ENCODE measurements at places on chromosomes 1 and 21. TPM values are rescaled to one million over a fixed set of nuclear protein-coding genes. Genes with fewer than 3 reads are reported as not detected.

DNA sequence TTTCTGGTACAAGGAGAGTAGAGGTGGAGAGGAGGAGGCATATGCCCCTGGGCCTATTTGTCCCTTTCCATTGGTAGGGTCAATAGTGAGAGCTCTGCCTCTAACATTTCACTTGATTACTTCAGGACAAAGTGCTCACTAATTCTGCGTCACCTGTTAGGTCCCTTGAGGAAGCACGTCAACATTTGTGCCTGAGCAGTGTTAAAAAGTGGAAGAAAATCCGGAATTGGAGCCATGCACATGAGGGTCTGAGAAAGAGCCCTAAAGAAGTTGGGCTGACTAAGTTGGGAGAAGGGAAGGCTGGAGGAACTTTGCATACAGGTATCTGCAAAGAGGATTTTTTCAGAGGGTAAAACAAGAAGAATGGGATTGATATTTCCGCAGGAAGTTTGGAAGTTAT is 1.9 kb downstream of the SLC25A44 start:
- no peak for DNase-seq

DNA sequence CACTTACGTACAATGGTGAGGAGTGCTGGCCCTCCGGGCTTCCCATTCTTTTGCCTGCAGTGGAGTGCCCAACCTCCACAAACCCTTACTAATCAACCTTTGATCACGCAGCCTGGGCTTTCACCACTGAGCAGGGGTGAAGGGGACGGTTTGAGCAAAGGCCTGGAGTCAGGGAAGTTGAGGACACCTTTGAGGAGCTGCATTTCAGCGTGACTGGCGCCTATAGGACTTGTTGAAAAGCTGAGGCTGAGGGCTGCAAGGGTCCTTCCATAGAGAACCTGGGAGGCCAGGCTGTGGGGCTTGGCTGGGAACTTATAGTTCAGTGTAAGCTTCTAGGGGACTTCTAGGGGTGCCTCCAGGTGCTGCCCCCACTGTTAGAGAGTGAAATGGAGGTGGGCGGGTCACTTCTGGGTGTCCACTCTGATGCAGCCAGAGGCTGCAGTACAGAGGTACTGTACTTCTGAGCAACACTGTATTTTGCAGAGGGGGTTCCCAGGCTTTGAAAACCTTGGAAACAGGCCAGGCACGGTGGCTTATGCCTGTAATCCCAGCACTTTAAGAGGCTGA is 9.8 kb downstream of the SYTL1 start:
- DNase-seq, result no peak

DNA sequence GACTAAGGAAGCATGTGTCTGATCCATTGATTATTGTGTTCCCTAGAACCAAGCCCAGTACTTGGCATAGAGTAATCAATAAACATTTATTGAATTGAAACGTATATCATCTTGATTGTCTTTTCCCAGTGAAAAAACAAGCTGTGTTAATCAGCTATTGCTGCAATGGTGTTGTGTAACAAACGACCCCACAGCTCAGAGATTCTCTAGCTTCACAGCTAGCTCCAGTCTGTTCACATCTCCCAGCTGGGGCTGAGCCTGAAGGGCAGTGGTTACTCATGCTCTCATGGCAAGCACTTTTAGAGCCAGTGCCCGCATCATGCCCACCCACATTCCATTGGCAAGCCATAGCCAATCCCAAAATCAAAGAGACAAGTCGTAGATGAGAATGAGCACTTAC is 237.4 kb upstream of the RAB4A start:
- no peak for DNase-seq

- DNase-seq, result no peak
Observed at GRCh38 chr1:63326473-63327380, 4.4 kb downstream of the FOXD3 start.

GRCh38 chr1:118291661-118292060 is 106.6 kb upstream of the SPAG17 start:
- no peak for DNase-seq

- DNase-seq, result no peak
Observed at GRCh38 chr1:185497177-185497576, 180.1 kb upstream of the IVNS1ABP start.

DNA sequence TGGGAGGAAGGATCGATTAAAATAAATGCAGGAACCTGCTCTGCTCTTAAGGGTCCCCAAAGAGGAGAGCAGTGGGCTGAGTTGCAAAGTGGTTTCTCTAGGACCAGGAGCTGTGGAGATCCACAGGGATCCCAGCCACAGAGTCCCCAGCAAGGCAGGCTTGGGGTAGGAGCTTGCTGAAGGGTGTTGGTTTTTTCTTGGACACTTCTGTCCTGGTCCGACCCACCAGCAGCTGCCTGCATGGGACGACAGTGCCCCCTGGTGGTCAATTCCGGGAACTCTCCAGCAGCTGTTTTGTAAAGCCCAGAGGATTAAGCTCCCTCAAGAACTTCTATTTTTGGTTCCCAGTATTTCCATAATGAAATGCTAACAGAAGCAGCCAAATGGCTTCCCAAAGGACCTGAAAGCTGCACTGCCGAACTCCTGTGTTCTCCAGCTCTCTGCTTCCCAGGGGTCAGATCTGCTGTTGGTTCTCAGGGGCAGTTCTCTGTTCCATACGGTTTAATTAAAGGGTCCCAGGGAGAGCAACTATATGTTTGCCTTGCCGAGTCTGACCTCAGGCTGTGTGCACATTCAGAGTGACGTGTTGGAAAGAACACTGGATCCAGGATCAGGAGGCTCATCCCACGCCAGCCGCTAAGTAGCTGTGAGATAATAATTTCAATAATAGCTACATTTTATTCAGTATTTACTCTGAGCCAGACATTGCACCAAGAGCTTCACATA is 23.2 kb downstream of the NENF start:
- peak; percentile 91 for DNase-seq

DNA sequence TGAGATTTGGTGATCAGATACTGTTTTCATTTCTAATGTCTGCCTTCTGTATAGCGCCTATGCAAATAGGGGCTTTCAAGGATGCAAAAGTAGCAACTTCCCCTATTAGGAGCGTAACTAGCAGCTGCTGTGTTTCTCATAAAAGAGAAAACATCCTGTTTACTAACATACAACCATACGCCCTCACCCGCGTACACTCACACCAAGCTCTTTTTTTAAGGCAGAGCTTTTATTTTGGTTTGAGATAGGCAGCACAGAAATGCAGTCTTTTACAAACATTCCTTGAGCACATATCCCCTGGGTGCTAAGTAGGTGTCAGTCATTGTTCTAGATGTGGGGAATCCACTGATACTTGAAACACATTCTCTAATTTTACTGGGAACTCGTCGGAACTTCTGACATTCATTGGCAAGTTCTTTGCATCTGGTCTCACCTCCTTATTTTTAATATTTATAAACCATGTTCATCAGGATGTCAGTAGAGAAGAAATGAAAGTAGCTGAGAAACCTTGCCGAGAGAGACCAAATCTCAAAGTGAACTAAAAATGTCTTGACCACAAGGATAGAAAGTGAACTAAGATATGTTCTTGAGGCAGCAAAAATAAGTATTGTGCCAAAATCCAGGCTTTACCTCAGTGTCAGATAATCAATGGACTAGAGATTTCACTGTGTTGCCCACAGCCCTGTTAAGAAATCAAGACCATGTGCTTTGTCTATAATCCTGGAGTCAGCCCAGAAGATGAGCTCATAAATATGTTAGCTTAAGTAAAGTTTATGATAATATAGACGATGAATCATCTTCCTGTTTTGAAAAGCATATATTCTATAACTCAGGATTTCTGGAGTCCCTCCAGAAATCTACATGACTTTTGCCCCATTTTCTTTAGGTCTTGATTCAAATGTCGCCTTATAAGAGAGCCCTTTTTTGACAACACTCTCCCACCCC is 350.9 kb downstream of the ST6GALNAC3 start:
- DNase-seq, result no peak

DNA sequence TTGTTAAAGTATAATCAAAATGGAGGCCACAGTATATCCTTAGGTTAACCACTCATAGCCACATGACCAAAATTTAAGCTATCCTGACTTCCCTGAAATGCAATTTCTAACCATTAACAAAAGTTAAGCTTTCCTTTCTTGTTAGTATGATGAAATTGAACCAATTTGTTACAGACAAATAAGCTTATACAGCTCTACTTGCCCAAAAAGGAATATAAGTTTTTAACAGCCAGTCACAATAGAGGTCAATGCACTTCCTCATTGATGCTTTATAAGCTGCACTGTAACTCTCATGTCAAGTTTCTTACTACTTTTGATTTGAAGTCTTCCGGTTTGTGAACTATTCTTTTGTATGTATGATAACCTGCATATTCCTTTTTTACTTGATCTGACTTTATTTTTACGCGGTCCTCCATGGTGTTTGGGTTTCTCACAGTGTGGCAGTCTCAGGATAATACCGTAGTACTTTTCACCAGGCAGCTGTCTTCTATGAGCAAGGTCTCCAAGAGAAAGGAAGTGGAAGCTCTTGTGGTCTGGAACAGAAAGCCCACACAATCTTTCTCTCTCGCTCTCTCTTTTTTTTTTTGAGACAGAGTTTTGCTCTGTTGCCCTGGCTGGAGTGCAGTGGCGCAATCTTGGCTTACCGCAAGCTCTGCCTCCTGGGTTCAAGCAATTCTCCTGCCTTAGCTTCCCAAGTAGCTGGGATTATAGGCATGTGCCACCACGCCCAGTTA is 331.6 kb downstream of the SRGAP2C start:
- DNase-seq, result peak; percentile 8

GRCh38 chr1:234871710-234872271 is 256.8 kb downstream of the TOMM20 start:
- DNase-seq, result no peak

DNA sequence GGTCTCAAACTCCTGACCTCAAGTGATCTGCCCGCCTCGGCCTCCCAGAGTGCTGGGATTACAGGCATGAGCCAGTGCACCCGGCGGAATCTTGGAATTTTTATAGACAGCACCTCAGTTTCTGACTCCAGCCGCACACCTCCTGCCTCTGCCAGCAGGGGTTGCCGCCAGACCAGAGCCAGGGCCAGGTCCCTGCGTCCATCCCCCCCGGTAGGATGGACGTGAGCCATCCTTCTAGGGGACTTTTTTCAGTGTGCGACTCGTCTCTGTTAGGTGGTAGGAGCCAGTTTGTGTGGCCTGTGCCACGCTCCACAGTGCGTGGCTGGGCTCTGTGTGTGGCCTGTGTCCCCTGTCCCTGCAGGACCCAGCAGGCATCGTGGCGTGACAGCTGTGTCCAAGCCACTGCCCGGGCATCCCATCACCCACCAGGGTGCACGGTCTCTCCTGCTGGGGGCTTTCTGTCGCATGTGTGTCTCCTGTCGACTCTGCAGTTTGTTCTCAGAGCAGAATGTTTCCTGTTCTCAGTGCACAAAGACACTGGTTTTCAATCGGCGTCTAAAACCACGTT is 15.6 kb downstream of the CSTB start:
- no peak for DNase-seq

- no peak for DNase-seq
Observed at GRCh38 chr21:42857216-42857615, 22.1 kb downstream of the WDR4 start.

DNA sequence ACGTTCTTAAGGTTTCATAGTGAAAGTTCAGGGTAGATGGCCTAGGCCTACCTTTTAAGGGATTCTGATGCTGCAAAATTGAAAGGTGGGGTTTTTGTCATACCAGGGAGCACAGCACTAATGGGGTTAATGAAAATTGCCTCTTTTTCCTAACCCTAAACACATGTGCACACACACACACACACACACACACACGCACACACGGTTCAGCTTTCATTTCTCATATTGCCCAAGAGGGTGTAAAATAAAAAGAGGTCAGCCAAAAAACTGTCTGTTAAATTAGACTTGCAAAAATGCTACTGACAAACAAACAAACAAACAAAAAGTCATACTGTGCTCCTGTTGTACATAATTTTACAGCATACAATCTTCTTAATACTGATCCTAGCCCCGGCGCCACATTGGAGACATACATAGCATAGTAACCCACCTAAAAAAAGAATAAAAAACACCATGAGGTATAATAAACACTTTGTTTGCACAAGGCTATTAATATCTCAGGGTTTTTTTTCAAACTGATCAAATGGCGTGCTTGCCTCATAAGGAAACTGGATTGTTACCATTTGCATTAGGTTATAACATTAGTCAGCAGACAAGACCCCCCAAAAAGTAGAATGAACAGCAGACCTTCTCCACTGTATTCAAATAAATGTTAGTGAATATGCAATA is 69.1 kb downstream of the TGFB2 start:
- no peak for DNase-seq

DNA sequence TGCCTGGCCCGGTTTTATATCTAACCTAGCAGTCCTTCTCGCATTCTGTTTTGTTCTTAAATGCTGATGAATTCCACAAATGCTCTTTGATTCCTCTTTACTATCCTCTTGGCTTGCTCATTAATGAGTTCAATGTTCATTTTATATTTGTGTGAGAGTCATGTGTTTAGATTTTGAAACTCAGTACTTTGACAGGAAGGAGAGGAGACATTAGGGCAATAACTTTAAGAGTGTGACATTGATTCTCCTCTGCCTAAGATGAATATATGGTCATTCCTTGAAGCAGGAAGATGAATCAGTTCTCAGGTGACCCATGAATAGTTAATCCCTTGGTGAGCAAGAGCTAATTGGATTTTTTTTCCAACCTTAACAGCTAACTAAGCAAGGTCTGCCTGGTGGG is 84.1 kb downstream of the MRPS6 start:
- no peak for DNase-seq

- no peak for DNase-seq
Observed at GRCh38 chr1:36755303-36756230, 272.9 kb upstream of the CSF3R start.

- DNase-seq, result no peak
Observed at GRCh38 chr1:29011775-29012174, 97.4 kb downstream of the EPB41 start.

DNA sequence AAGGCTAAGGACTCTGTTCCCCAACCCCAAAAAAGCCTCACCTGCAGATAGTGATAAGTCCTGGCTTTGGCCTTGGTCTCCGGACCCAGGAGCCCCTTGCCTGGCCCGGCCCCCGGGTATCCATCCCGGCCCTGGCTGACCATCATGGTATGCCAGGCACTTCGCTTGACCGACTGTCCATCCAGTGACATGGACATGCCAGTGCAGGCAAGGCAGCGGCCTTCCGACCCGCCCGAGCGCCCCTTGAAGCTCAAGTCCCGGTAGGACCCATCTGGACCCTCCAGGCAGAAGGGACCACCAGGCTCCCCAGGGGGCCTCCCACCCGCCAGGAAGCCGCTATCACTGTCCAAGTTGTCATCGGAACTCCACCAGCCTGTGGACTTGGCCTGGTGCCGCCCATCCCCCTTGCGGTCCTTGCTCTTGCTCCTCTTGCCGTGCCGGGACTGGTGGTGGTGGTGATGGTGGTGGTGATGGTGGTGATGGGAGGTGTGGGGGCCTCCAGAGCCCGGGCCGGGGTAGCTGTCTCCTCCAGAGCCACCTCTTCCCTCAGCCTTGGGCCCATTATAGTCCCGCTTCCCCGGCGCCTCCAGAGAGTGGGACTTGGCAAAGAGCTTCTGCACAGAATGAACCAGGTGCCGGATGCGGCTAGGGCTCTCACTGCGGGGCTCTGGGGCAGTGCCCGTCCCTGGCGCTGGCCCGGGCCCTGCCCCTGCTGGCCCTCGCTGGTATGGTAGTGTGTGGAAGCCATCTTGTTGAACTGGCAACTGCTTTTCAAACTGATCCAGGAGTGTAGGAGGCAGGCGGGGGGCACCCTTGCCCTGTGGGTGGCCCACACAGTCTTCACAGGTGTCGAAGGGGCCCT is 25.0 kb downstream of the DLGAP3 start:
- DNase-seq, result no peak

The CYP4A11 gene
- not detected for total RNA-seq

The BCL2L15 gene
- not detected for total RNA-seq

The DEGS1 gene
- total RNA-seq, result 48.2 TPM

The MPL gene
- total RNA-seq, result 0.56 TPM

The KIAA1614 gene
- 5.8 TPM for total RNA-seq

The GPX7 gene
- 7.1 TPM for total RNA-seq

The ADAMTS5 gene
- total RNA-seq, result 1.6 TPM
